Stimulated activated CD8-positive, alpha-beta memory T cell treated with anti-CD3 and anti-CD28 coated beads, Interleukin-7, amount 100 ng/mL, for 24 hours (primary cell): ENCODE measurements at places on chromosomes 4 and X.

DNA sequence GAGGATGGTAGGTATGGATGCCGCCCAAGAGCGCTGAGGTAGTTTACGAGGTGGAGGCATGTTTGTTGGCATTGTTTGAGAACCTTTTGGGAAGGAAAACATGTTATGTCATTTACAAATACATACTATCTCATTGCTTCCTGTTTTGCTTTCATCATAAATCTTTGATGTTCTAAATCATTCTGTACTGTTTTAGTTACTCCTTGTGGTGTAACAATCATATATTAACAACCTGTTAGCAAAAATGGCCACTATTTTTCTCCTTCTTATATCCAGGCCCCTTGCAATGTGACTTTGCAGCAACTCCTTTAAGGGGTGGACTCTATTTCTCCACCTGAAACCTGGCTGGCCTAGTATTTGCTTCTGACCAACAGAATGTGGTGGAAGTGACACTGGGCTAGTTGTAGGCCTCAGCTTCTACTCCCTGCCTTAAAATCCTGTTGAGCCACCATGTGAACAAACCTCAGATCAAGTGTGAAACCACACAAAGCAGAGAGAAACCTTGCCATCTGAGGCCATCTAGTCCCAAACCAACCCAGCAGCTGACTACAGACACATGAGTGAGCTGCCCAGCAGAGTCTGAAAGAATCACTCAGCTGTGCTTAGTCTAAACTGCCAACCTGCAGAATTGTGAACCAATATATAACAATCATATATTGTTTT is 15.8 kb upstream of the CXorf38 start:
- DNase-seq, result no peak

DNA sequence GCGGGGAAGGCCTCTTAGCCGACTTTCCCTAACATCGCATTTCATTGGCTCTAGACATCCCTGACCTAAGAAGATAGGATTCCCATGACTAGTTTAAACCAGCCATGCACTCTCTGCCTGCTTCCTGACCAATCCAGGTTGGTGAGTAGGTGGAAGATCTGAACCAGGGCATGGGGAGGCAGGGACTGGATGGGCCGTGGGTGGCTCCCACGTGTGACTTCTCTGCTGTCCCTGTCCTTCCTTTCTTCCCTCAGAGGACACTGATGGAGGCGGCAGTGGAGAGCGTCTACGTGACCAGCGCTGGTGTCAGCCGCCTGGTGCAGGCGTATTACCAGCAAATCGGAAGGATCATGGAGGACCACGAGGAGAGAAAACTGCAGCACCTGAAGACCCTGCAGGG is 90.7 kb downstream of the EVC start:
- no peak for DNase-seq

- DNase-seq, result no peak
These were observed 678.6 kb downstream of the IQCM start for GRCh38 chr4:149136951-149137620.

- peak; percentile 3 for DNase-seq
These were observed 923 bp upstream of the CPEB2 start for GRCh38 chr4:15001248-15001868.

DNA sequence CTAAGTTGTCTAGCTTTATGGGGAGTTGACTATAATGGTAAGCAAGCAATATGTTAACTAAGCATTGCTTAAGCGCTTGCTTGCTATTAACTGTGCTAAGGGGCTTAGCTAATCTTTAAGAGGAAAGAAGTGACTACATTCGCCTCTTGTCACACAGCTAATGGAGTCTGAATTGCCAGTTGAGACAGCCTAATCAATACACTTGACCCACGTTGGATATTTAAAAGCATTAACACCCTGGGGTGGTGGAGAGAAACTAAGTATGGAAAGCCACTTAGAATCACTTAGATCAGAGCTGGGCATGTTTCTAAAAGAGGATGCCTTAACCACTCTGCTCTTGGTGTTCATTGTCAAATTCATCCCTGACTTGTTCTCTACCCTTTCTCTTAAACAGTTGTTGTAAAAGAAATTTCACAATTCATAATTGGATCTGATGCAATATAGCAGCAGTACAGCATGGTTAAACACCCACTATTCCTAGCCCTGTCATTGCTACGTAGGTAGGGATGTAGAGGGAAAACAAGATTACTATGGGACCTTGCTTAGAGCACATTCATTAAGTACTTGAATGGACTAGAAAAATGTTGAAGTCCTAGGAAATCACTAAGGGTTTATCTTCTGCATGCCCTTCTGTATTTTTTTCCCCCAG is 3.5 kb downstream of the ZAR1 start:
- no peak for DNase-seq

- no peak for DNase-seq
These were observed 45.9 kb downstream of the PTCHD1 start for GRCh38 chrX:23380581-23380980.

DNA sequence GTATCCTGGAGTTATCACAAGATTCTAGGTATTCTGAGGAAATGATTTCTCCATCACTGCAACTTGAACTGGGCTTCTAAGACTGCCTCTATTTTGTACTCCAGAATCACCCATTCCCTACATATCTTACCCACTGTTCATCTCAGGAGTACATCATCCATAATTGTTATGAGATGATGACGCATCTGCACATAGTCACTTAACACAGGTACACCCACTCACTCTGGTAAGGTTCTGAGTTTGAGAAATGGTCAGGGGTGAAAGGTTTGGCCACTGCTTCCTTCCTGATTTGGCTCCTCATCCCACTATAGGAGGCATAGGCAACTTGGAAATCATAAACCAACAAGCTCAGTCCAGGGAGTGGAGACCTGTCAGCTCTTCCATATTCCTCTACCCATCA is 143.9 kb downstream of the GLRA2 start:
- DNase-seq, result no peak

- no peak for DNase-seq
These were observed 40.6 kb upstream of the XPNPEP2 start for GRCh38 chrX:129698150-129698549.

DNA sequence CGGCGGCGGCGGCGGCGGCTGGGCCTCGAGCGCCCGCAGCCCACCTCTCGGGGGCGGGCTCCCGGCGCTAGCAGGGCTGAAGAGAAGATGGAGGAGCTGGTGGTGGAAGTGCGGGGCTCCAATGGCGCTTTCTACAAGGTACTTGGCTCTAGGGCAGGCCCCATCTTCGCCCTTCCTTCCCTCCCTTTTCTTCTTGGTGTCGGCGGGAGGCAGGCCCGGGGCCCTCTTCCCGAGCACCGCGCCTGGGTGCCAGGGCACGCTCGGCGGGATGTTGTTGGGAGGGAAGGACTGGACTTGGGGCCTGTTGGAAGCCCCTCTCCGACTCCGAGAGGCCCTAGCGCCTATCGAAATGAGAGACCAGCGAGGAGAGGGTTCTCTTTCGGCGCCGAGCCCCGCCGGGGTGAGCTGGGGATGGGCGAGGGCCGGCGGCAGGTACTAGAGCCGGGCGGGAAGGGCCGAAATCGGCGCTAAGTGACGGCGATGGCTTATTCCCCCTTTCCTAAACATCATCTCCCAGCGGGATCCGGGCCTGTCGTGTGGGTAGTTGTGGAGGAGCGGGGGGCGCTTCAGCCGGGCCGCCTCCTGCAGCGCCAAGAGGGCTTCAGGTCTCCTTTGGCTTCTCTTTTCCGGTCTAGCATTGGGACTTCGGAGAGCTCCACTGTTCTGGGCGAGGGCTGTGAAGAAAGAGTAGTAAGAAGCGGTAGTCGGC is 528 bp downstream of the FMR1 start:
- peak; percentile 1 for DNase-seq

- no peak for DNase-seq
These were observed 17.4 kb upstream of the PWWP3B start for GRCh38 chrX:106150701-106151100.

DNA sequence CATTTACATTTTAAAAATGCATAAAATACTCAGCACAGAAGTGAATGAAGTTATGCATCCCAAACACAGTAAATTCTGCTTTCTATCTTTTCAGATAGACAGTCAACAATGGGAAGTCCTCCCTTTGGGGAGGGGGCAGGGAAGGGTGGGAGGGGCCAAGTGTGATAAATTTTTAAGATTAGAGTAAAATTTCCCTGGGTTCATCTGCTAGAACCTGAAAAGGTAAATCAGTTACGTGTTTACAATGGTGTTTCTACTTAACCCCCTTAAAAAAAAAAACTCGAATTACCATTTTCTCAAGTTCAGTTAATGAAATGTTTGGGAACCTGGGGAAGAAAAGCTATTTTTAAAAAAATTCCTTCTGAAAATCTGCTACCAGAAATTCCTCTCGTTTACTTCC is 9.1 kb downstream of the PITX2 start:
- no peak for DNase-seq

DNA sequence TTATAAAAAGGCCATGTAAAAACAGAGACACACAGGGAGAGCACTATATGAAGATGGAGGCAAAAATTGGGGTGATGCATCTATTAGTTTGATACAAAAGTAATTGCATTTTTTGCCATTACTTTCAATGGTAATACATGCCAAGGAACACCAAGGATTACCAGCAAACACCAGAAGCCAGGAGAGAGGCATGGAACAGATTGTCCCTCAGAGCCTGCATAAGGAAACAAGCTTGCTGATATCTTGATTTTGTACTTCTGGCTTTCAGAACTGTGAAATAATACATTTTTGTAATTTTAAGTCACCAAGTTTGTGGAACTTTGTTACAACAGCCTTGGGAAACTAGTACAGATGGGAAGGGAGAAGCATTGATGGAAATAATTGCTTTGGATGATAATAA is 45.6 kb upstream of the BOD1L1 start:
- no peak for DNase-seq

DNA sequence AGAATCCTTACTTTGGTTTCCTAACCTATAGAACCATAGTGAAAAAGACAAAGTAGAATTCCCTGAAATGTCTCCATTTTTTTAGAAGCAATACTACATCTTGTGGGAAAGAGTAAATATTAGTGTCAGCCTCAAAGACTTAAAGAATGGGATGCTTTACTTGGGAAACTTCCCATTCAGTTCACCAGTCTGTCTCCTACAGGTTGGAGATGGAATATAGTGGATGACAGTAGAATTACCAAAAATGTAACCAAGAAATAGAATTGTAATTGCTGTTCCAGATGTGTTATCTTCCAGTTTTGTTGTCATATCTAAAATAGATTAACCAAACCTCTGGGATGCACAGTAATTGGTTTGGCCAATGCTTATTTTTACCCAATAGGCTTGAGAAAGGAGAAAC is 338.6 kb upstream of the GRID2 start:
- DNase-seq, result no peak

- DNase-seq, result no peak
These were observed 52.1 kb upstream of the FMR1 start for GRCh38 chrX:147859666-147860065.

DNA sequence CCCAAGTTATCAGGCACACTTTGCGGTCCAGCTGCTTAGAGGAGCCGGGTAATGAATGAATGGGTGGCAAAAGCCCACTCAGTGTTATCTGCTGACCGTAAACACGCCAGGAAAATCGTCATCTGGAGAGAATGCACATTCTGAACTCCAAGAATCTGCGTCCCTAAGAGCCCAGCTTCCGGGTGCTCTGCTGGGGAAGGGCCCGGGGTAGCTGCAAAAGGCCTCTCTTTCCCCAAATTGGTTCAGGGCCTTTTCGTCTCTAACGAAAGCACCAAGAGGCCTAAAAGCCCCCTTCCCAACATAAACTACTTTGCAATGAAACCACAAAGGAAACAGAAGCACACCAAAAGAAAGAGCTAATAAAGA is 1.6 kb upstream of the SFRP2 start:
- no peak for DNase-seq

- no peak for DNase-seq
These were observed 23.5 kb downstream of the USP46 start for GRCh38 chr4:52635560-52635959.

- no peak for DNase-seq
These were observed 188.8 kb downstream of the SOWAHB start for GRCh38 chr4:76708971-76709771.

GRCh38 chr4:36004204-36004851 is 240.0 kb downstream of the ARAP2 start:
- no peak for DNase-seq

GRCh38 chr4:125016892-125017299 is 297.9 kb upstream of the FAT4 start:
- DNase-seq, result no peak

DNA sequence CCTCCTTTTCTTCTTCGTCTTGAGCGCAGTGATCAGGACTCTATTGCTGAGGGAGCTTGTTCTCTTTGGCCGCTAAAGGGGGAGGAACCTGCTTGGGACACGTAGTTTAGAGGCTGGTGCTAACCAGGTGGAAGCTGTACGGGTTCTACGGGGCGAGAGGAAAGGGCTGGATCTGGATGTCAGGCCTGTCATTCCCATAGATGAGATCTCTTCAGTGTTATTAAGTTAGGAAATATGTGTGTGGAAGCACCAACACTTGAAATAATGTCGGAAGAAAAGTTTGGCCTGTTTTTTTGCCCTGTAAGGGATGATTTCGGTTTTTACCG is 643 bp downstream of the SRP72 start:
- no peak for DNase-seq

GRCh38 chrX:2698604-2699003 is 7.5 kb downstream of the CD99 start:
- DNase-seq, result no peak
